ENCODE measurements at places on chromosomes 13 and 19.

GRCh38 chr13:80297094-80297493 is 43.8 kb downstream of the SPRY2 start:
- no peak for DNase-seq

- DNase-seq, result peak; percentile 90
Observed at GRCh38 chr19:54191011-54191810, at the start of gene TSEN34. Gene TSEN34, plus strand, starts transcription at chr19:54191308. Its CDS starts 57 bp downstream, at chr19:54191365.

DNA sequence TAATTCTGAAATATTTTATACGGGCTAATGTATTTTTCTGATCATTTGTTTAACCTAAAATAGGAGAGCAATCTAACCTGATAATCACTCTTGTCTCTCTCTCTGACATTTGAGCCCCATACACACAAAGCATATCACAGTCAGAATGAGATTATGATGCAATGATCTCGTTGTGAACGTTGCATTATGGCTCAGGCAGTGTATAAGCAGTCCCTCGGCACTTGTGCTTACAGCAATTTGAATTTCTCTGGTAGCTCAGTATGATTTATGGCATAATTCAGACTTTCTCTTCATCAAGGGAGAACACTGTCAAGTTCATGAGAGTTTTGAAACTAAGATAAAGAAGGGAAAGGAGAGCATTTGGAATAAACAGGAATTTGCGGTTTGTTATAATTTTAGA is 256.1 kb downstream of the DACH1 start:
- DNase-seq, result no peak

DNA sequence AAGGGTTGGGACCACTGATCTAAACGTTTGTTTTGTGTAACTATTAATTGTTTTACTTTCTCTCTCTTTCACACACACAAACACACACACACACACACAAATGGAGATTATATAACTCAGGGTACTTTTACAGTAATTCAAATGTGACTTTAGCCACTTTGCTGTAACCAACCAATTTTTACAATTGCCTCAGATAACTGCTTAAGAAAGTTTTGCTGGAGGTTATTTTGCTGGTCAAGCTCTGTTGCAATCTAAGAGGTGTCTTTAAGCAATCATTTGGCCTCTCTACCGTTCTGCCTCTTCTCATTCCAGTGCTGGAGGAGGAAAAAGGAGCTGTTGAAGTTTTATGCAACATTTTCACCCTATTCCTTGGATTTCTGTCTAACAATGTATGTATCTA is 63.0 kb downstream of the TBC1D4 start:
- no peak for DNase-seq

DNA sequence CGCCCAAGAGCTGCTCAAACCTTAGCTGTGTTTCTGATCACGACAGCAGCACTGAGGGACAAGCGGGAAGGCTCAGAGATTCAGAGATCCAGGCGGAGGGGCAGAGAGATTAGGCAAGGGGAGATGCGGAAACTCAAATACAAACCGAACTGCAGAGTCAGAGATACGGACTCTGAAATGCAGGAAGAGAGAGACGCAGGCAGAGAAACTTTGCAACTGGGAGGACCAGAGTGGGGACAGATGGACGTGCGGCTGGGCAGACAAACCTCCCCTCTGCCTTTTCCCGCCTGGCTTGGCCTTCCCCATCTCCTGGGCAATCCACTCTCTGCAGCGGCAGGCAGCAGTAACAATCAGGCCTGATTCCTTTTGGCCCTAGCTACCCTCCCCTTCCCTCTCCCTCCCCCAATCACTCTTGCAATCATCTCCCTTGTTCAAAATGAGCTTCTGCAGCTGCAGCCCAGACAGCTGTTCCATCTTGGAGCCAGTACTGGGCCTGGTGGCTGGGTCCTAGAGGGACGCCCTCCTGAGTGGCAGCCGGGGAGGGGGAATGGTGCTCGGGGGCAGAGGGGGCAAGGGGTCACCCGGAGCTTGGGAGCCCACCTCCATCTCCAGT is 29.7 kb downstream of the OLFM2 start:
- peak; percentile 22 for DNase-seq

- DNase-seq, result no peak
Observed at GRCh38 chr13:46489586-46490023, 63.4 kb upstream of the LRCH1 start.

GRCh38 chr13:91136806-91137205 is 210.7 kb upstream of the MIR17HG start:
- DNase-seq, result no peak

DNA sequence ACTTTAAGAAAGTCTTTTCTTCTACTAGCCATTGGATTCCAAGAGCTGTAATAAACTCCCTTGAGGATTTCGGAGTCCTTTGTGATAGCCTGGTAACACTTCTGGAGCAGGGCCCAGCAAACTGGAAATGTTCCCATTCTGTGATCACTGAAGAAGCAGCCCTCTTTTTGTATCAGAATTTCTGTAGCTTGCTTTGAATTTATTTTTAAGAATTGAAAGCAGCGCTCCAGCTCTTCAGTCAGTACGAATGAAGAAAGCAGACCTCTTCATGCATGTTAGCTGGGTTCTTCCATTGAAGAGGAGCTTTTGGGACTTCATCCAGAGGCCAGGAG is 141.5 kb downstream of the AKAP11 start:
- DNase-seq, result no peak

GRCh38 chr13:67841071-67841470 is 610.9 kb upstream of the PCDH9 start:
- no peak for DNase-seq

DNA sequence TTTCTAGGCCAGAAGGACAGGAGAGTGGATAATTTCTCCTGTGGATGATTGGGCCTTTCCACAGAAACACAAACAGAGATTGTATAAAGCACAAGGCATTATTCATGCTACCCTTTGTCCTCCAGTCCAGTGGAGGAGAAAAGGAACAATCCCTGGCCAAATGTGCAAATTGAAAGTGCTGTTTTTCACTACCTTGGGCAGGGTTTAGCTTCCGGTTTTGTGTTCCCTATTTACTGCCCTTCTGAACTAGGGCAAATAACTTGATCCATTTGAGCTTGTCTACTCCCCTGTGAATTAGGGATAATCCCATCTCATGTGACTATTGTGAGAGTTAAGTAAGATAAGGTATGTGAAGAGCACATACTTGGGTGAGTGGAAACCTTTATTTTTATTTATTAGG is 13.3 kb downstream of the PDX1 start:
- DNase-seq, result no peak

GRCh38 chr13:77896536-77896935 is 22.1 kb downstream of the EDNRB start:
- DNase-seq, result no peak

GRCh38 chr13:71871176-71871754 is 4.3 kb upstream of the DACH1 start:
- no peak for DNase-seq

GRCh38 chr13:39811051-39811450 is 155.6 kb downstream of the COG6 start:
- DNase-seq, result no peak

GRCh38 chr13:20819715-20820114 is 46.0 kb upstream of the EEF1AKMT1 start:
- no peak for DNase-seq

- no peak for DNase-seq
Observed at GRCh38 chr13:77579959-77580358, 44.5 kb downstream of the SCEL start.

All from glutamatergic neuron (in vitro differentiated cells).